ENCODE measurements at places on chromosomes 7 and 10. TPM values are rescaled to one million over a fixed set of nuclear protein-coding genes. Genes with fewer than 3 reads are reported as not detected.

DNA sequence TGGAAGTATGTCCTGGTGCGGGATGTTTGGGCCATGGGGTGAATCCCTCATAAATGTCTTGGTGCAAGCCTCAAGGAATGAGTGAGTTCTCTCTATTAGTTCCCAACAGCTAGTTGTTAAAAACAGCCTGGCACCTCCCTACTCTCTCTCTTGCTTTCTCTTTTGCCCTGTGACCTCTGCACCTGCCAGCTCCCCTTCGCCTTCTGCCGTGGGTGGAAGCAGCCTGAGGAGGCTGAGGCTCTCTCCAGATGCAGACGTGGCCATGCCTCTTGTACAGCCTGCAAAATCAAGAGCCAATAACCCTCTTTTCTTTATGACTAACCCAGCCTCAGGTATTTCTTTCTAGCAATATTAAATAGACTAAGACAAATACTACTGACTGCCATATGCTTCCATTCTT lies 210.3 kb downstream of the POM121L12 start:
- no peak for DNase-seq

DNA sequence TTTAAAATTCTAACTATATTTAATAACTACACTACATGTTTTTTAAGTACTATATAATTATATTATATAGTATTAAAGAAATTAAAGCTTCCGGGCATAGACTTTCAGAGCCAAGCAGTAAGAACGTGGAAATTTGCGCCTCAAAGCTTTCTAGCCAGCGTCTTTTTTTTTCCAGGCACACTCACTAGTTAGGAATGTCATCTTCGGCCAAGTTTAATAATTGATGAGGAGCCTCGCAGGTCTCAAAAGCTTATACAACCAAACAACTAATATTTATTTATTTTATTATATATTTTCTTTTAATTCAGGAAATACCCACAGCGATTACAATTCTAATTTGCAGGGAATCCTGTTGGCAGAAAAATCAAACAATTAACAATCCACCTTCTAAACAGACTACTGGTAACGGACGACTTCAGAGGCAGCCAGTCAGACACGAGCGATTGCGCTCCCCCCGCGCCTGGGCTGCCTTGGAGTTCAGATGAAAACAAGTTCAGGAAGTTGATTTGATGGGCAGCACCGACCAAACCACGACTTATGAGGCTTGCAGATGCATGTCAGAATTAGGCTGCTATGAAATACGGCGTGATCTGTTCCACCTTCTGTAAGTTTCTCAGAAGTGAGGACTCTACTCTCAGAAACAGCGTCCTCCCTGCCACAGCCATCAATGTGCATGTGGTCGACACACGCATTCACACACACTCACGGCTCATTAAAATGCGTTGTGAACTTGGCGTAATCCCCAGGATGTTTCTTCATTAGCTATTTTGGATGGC lies 431.8 kb upstream of the MGMT start:
- no peak for DNase-seq

DNA sequence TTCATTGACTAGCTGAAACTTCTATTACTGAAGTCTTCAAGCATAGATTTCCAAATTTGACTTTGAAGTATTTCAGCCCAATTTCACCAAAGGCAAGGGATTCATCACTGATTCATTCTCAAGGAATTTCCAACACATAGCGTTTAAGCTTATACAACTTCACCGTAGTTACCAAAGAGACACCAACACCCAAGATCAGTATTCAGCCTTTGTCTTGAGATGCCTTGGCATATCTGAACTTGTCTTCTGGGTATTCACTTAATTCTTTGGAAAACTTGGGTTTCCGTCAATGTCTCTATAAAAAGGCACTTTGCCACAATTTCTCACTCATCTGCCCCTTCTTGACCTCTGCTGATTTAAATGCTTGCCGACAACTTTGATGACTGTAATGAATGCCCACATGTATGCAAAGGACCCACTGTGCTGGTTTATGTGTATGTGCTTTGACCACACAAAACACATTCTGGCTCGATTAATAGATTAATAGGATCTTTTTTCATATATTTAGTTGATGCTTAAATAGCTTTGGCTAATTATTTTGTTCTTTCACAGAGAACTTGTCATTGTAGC lies 49.6 kb downstream of the TES start:
- no peak for DNase-seq

DNA sequence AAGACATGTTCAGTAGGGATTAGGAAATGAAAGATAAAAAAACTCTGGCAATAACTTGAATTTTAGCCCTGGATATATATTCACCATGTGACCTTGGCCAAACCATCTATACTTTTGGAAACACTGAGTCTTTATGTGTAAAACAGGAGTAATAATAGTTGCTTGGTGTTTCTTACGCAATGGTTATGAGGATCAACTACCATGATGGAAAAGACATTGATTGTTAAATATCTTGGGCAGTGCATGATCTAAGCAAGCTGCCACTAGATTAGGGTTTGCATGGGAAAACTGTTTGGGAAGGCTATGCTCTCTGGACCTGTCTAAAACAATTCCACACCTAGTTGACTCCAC lies 6.5 kb downstream of the OR6B1 start:
- no peak for DNase-seq

- DNase-seq = no peak
Observed at GRCh38 chr7:92158660-92159575, 20.0 kb downstream of the LRRD1 start.

DNA sequence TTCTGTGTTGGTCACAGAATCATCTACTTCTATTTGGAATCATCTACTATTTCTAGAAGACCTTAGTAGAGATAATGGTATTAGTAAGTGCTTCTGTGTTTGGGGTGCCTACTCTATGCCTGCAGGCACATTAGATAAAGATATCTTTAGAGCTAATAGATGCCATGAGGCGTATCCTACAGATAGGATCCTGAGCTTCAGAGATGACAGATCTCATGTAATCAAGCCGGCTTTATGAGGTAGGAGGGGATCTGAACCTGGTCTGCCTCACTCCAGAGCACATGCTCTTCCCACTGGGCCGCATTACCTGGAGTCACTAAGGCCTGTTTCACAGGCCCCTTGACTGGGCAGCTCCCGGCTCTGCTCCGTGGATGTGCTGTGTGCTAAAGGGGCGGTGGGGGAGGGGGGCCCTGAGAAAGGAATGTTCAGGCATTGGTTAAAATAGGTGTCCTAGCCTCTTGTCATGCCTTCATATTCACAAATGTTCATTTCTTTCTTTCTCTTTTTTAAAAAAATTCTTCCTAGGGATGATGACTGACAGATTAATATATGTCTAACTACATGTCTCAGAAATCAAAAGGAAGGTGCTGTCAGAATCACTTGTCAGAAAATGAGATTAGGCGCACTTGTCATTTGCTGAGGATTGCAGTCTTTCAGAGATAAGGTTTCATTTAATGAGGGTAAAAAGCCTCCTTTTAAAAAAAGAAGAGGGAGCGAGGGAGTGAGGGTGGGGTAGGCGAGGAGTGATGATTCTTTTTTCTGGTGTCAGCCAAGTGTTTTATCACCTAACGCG lies 458.0 kb upstream of the GALNT17 start:
- no peak for DNase-seq

GRCh38 chr7:96014617-96015016 lies 242.3 kb downstream of the DYNC1I1 start:
- DNase-seq = no peak

- no peak for DNase-seq
Observed at GRCh38 chr7:65307651-65308299, 65.9 kb upstream of the ZNF92 start.

- DNase-seq = no peak
Observed at GRCh38 chr7:27244488-27245123, 2.0 kb downstream of the EVX1 start.

DNA sequence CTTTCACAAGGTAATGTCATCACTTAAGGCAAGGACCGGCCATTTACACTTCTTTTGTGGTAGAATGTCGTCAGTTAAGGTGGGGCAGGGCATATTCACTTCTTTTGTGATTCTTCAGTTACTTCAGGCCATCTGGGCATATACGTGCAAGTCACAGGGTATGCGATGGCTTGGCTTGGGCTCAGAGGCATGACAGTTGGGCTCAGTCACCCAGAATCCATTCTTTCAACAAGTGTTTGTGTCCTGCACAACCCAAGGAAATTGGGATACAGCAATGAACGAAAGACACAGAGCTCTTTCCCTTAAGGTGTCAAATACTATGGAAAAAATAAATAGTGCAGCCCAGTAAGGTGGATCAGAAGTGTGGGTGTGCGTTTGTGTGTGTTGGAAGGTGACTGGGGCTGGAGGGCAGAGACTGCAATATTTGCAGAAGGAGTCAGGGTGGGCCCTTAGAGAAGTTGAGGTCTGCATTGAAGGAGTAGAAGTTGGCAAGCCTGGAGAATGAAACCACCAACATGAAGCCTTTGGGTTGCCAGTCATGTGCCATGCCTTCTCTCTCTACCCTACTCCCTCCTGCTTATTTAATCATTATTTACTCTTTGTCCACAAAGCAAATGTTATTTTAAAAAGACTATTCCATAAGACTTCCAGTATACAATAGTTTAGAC lies 222.8 kb upstream of the PRKCQ start:
- no peak for DNase-seq

GRCh38 chr7:151657173-151657572 lies 137.5 kb upstream of the RHEB start:
- DNase-seq = no peak

DNA sequence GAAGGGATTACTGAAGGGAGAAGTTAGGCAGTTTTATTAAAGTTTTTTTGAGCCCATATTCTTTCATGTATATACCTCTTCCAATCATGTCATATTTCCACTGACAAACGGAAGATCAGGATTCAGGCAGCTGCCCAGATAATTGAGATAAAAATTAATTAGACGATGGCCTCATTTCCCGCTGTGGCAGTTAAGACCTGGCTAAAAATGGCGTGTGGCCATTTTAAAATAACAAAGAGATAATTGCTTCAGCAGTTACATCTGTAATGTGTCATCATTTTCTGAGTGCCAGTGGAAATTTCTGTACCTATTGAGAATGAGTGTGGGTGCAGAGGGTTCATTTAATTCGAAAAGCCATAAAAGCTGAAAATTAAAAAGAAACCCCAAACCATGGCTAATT lies 215.1 kb downstream of the STK31 start:
- DNase-seq = no peak

DNA sequence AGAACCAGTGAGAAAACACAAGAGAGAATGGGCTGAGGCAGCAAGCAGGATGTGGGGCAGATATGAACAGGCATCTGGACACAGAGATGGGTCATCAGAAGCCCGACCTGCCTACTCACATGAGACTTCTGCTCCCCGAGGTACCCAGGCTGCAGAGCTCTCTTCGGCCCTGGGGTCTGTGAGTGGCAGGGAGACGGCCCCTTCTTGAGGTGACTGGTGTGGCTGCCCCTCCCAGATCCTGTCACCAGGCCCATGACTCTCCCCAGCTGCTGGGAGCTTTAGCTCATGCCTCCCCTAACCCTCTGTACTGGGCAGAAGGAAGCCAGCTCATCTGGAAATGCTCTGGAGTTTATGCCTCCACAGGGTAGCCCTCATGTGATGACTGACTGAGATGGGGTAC lies 157.6 kb upstream of the PCBD1 start:
- peak; percentile 46 for DNase-seq

DNA sequence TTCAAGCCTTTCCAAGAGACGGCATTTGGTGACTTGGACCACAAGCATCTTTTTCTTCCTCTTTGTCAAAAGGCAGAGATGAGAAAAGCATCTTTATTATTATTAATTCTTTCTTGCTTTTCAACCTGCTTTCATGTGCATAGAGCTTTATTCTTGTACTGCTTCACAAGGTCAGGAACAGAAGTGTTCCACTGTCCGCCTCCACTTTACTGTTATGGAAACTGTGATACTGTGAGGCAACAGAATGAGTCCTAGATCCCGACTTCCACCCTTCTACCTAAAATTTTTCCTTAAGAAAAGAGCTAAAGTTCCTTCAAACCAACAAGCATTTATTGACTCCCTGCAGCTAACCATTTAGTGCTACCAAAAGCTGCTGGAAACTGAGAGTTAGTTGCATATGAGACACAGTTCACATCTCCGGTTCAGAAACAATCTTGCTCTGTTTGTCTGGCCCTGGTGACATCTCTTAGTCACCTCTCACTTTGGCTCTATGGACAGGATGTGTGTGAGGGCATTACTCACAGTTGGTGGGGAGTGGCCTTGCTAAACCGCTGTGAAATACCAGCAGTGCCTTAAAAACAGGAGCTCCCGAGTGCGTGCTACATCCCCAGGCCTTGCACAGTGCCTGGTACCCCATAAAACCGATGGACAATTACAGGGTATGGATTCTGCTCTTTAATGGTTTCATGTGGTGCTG lies 77.1 kb upstream of the TRIL start:
- no peak for DNase-seq

DNA sequence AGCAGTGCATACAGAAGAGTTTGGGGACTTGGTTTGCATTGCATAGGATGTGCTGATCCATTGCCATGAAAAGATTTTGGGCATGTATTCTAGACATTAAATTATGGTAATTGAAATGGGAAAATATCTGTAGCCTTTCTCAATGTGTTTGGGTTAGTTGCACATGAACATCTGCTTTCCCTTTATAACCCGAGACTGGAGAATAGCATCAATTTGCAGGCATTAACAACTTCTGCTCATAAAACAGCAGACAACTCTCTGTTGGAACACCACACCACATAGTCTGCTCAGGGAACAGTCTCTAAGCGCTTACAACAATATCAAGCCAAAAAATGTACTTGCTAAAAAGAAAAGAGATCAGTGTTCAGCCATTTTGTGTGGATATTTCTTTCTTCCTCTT lies 1391.1 kb upstream of the LRRTM3 start:
- no peak for DNase-seq

DNA sequence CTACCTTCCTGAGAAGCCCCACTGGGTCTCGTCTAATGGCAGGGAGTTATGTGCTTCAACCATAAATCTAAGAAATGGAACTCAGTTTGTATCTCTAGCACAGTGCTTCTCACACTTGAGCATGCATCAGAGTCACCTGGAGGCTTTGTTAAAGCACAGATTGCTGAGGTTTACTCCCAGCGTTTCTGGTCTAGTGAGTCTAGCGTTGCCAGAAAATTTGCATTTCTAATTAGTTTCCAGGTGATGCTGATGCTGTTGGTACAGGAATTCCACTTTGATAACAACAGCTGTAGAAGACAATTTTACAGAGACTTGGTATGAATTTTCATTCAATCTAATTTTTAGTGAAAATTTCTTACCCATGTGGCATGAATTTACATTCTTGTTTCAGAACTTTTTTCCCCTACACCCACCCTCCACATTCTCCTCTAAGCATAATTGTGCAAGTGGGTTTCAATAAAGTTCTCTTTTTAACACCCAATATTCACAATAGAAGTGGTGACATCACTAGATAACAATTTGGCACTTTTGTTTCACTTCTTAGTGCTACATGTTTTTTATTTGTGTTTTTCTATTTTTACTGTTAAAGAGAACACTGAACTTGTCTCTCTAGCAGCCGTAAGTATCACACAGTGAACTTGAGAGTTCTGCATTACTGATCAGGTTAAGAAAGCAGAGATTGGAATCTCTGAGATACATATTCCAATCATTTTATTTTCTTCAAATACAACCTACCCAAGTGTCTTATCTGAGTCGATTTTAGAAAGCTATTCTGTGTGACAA lies 48.4 kb upstream of the BET1 start:
- DNase-seq = no peak

The PROSER2 gene
- total RNA-seq = 1.3 TPM

The ASB13 gene
- total RNA-seq = 10.2 TPM

The INA gene
- 0.08 TPM for total RNA-seq

The ASB10 gene
- 17.3 TPM for total RNA-seq

The SSC4D gene
- 0.51 TPM for total RNA-seq

The SAMD9 gene
- total RNA-seq = 2.8 TPM

The TMEM213 gene
- not detected for total RNA-seq

The ACHE gene
- total RNA-seq = 2.1 TPM

The SEMA3D gene
- total RNA-seq = 1.9 TPM

The SEMA3C gene
- 60.8 TPM for total RNA-seq
